ENCODE measurements at places on chromosomes 7 and 10. TPM values are rescaled to one million over a fixed set of nuclear protein-coding genes. Genes with fewer than 3 reads are reported as not detected.

GRCh38 chr7:38476764-38477163 is 154.4 kb downstream of the AMPH start:
- no peak for DNase-seq

- DNase-seq, result no peak
Observed at GRCh38 chr7:140416560-140416959, 12.7 kb downstream of the RAB19 start.

GRCh38 chr7:151311294-151311864 is 30.2 kb upstream of the NUB1 start:
- no peak for DNase-seq

C10orf105 gene
- total RNA-seq, result 0.07 TPM

CLDN12 gene
- total RNA-seq, result 34.0 TPM
